ENCODE measurements at places on chromosomes 13 and 19.

GRCh38 chr13:42997381-42997780 is 5.3 kb upstream of the EPSTI1 start:
- no peak for DNase-seq
- H3K4me3 ChIP-seq: no peak overlapping the region
- no peaks in the 10 kb centered on the region for H3K36me3 ChIP-seq
- H3K27me3 ChIP-seq: peaks cover 3% of the 10 kb centered on the region
- H3K27ac ChIP-seq: no peak overlapping the region

GRCh38 chr19:18262144-18262543 is 12.1 kb downstream of the IQCN start:
- H3K27ac ChIP-seq: no peak overlapping the region
- no peaks in the 10 kb centered on the region for H3K36me3 ChIP-seq
- H3K27me3 ChIP-seq: no peaks in the 10 kb centered on the region
- no peak for DNase-seq
- no peak overlapping the region for H3K4me3 ChIP-seq

DNA sequence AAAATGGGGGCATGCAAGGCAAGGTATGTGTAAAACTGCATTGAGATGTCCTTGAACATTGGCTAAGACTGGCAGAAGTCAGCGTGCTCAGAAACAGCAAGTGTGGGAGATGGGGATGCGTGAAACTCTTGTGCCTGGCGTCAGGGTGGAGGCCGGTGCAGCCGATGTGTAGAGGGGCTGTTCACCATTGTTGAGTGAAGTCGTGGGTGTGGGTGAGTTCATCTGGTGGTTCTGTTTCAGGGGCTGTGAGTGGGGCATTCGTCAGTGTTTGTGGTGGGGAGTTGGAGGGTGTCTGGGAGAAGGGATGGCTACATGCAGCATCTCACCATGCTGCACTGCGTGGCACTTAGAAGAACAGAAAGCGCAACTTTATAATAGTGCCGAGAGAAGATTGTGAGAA is 11.4 kb upstream of the MIA start:
- no peak overlapping the region for H3K27ac ChIP-seq
- no peaks in the 10 kb centered on the region for H3K27me3 ChIP-seq
- no peak for DNase-seq

DNA sequence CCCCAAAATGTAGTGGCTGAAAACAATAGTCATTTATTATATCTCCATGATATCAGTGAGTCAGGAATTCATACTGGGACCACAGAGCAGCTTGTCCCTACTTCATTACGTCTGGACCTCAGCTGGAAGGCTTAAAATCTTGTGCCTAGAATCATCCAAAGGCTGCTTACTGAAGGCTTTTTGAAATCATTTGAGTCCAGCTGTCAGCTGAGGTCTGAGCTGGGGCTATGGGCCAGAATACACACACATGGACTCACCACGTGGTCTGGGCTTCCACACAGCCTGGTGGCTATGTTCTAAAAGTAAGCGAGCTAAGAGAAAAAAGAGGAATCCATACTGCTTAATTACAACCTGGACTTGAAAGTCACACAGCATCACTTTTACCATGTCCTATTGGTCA is 209.2 kb downstream of the KCTD12 start:
- DNase-seq: no peak
- H3K36me3 ChIP-seq: no peaks in the 10 kb centered on the region
- H3K4me1 ChIP-seq: no peaks in the 10 kb centered on the region
- no peak overlapping the region for H3K4me3 ChIP-seq
- no peak overlapping the region for H3K27ac ChIP-seq
- H3K27me3 ChIP-seq: no peaks in the 10 kb centered on the region

DNA sequence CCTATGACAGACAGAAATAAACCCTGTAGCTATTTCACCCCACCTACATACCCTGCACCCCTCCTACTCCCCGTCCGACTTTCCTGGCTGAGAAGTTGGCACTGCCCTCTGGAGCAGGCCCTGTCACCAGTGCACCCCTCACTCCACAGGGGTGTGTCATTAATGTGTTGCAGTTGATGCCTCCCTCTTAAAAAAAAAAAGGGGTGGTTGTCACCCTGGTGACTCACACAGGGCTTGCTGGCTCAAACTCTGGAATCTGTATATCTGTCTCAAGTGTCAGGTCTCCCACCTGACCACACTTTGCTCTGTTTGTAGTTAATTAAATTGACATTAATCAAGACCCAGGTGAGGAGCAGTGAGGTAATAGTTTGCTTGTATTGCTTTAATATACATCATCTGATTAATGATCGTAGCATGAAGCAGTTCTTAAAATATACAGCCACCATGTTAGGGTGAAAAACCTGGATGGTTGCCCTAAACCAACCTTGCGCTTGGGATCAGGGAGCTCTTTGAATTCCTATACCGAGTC is 2.0 kb upstream of the GATAD2A start:
- H3K27ac ChIP-seq: no peak overlapping the region
- DNase-seq: no peak
- H3K4me3 ChIP-seq: no peak overlapping the region
- peaks cover 1% of the 10 kb centered on the region for H3K4me1 ChIP-seq
- no peaks in the 10 kb centered on the region for H3K27me3 ChIP-seq
- H3K36me3 ChIP-seq: no peaks in the 10 kb centered on the region
